IMR-90 (cell line): ENCODE measurements at places on chromosomes 1 and 21. TPM values are rescaled to one million over a fixed set of nuclear protein-coding genes. Genes with fewer than 3 reads are reported as not detected.

The ZYG11A gene
- 0.49 and 0.63 TPM in 2 replicates for polyA plus RNA-seq

The SRSF10 gene
- 76.2 and 90.1 TPM in 2 replicates for polyA plus RNA-seq

The PSMA5 gene
- polyA plus RNA-seq, result 107 TPM in 2 replicates

The PALMD gene
- 0.34 and 0.51 TPM in 2 replicates for polyA plus RNA-seq

The DCDC2B gene
- not detected in 2 replicates for polyA plus RNA-seq

The RAB13 gene
- 207 and 249 TPM in 2 replicates for polyA plus RNA-seq

The VSIG8 gene
- not detected in 2 replicates for polyA plus RNA-seq

The TAF1A gene
- 2.4 and 3.8 TPM in 2 replicates for polyA plus RNA-seq

The C1orf50 gene
- polyA plus RNA-seq, result 4.7 and 6.0 TPM in 2 replicates

The TRAF3IP3 gene
- 0.06 and 0.12 TPM in 2 replicates for polyA plus RNA-seq

The CITED4 gene
- polyA plus RNA-seq, result 1.6 and 2.2 TPM in 2 replicates

The MX2 gene
- polyA plus RNA-seq, result 0.43 and 0.53 TPM in 2 replicates

The RCC1 gene
- 28.7 and 33.2 TPM in 2 replicates for polyA plus RNA-seq

The FCMR gene
- 0.09 and 0.29 TPM in 2 replicates for polyA plus RNA-seq

The DMRTA2 gene
- polyA plus RNA-seq, result 0.02 TPM in 1 of 2 replicates, not detected in the other

The NTMT2 gene
- polyA plus RNA-seq, result not detected in 2 replicates

The SAMD11 gene
- polyA plus RNA-seq, result 22.9 and 31.9 TPM in 2 replicates

The SEMA4A gene
- 0.86 and 1.4 TPM in 2 replicates for polyA plus RNA-seq

The LHX8 gene
- polyA plus RNA-seq, result not detected in 2 replicates

The RCSD1 gene
- polyA plus RNA-seq, result 0.03 TPM in 1 of 2 replicates, not detected in the other

The NR5A2 gene
- polyA plus RNA-seq, result 0.03 TPM in 2 replicates

- no peak for DNase-seq
Measured at GRCh38 chr1:94970783-94971182, 43.9 kb upstream of the CNN3 start.

- DNase-seq, result no peak
Measured at GRCh38 chr1:230328342-230329015, 97.7 kb downstream of the PGBD5 start.

- DNase-seq, result no peak
Measured at GRCh38 chr1:86699186-86699585, 5.2 kb upstream of the SH3GLB1 start.

GRCh38 chr1:10564063-10564462 lies 89.3 kb downstream of the PEX14 start:
- no peak for DNase-seq

GRCh38 chr21:46041183-46041582 lies 56.7 kb upstream of the COL6A2 start:
- DNase-seq, result no peak

GRCh38 chr1:89069951-89070350 lies 4.9 kb upstream of the GBP1 start:
- no peak for DNase-seq

DNA sequence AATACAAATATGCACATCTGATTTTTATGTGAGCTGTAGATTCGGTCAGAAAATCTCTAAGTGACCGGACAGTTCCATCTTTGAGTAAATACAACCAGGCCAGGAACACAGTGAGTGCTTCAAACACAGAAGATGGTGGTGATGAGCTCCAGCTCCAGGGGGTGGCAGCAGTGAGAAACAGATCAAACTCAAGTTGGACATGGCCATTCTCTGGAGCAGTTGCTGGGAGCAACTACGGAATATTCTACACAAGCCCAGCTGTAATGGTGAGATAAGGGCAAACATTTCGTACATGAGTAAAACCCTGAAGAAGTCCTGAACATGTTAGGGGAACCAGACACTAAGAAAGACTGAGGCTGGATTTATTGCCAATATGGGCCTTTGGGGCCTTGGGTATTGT lies 100.7 kb downstream of the BARHL2 start:
- DNase-seq, result no peak

DNA sequence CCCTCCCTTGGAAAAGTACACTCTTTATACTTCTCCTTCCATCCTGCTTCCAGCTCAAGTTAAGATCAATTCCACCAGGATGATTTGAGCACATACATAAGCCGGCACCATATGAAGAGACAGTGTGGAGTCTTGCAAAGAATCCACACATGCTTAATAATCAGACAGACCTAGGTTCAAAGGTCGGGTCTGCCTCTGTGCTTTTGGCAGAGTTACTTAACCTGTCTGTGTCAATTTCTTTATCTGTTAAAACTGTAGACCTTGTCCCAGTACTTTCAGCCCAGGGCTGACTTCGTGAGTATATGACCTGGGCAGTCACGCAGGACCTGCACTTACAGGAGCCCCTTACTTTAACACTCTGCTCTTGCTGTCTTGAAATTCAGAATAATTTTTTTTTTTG lies 30.2 kb upstream of the BECN2 start:
- DNase-seq, result no peak

DNA sequence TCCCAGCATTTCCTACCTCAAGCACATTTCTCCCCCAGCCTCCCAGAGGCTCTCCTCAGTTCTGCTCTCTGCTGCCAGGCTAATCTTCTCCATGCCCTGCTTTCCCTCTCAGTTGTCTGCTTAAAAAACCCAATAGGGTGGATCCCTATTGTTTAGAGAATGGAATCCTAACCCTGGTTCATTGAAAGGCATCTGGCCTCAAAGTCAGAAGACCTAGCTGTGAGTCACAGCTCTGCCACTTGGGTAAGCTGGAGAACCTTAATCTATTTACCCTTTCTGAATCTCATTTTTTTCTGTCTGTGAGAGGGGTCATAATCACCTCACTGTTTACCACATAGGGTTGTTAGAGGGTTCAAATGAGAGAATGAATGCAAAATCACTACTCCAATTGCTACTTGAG lies 12.5 kb upstream of the MYOC start:
- no peak for DNase-seq

- no peak for DNase-seq
Measured at GRCh38 chr1:232830661-232831060, 25.4 kb downstream of the MAP10 start.

DNA sequence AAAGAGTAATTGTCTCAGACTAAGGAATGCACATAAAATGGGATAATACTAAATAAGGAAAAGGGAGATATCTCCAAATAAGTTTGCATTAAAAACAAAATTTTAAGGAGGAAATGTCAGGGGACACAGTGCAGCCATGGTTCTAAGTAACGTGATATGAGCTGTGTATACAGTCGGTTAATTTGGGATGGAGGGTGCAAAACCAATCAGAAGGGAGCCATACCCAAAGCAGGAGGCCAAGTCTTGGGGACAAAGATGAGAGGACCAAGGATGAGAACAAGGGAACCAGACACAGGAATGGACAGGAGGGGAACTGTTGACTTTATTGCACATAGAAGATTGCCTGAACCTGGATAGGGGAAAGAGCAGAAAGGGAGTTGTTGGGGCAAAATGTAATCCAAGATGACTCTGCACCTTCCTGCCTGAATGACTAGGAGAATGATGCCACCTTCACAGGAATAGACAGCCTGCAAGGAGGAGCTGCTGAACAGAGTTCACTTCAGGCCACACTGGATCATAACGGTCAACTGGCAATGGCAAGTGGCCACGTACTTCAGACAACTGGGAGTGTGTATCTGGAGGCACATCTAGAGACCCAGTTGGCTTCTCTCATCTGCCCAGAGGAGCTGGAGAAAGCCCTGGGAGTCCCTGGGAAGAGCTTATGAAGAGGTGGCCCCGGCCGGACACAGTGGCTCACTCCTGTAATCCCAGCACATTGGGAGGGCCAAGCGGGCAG lies 22.0 kb upstream of the BOLA1 start:
- DNase-seq, result no peak

DNA sequence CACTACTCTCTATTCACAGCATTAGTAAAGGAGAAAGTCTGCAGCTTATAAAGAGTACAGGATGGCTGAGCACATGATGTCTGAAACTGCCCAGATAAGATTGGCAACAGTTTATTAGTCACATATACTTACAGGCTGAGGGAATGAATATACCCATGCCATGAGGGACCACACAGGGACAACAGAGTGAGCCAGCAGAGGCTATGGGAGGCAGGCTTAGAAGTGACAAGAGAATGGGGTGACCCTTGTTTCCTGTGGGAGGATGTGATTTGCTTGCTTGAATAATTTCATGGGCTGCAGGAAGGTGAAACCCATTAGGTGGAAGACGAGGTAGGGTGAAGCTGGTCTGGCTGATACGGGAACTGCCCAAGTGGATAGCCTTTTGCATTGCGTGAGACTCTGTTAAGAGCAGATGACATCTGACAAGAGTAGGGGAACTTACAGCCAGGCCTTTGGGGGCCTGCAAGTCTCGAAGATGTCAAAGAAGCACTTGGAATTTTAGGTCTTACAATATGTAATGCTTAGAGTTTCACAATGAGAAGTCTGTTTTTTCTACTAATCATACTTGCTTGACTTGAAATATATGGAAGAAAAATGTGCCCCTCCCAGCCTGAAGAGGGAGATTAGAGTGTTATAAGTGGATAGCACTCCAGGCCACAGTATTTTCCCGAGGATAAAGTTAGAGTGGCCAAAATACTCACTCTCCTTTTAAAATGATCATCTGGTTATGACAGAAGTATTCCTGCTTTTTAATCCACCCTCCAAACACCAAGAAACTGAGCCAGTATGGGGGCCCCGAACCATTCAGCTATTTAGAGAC lies 34.6 kb upstream of the TNFSF4 start:
- DNase-seq, result no peak

GRCh38 chr1:115031595-115031994 lies 2.0 kb downstream of the TSHB start:
- no peak for DNase-seq

GRCh38 chr1:117110774-117111173 lies 10.8 kb downstream of the TRIM45 start:
- peak; percentile 47 for DNase-seq

DNA sequence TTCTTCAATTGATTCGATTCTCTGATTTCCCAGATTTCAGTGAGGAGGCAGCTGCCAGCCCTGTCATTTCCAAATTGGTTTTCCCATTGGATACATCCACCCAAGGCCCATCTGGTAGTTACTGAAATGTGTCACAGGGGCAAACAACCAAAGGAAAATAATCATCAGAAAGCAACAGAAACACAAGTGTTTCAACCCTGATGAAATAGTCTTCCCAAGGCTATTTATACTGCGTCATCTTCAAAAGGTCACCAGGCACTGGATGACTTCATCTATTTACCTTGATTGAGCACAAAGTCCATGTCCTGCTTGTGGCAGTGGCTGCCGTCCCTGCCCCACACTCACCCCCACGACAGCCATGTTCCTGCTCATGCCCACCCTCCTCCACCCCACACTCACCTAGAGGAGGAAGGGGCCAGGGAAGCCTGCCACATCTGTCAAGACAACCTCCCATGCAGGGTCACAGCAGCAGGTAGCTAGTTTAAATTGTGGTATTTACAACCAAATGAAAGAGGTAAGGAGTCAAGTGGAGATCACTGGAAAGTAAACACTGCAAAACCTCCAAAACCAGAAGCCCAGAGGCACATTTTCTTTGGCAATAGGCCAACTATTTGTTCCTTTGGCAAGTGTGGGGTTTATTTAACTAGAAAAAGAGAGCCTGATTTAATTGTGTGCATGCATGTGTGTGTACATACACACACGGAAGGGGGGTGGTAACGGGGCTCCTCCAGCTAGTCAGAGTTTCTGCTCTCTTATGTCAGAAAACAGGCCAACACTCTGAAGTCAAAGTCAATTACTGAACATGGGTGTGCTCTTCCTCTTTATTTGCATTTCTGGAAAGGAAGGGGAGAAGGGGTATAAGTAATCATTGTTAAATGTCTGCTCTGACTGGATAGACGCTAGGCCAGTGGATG lies 49.5 kb upstream of the RAB4A start:
- DNase-seq, result peak; percentile 36

DNA sequence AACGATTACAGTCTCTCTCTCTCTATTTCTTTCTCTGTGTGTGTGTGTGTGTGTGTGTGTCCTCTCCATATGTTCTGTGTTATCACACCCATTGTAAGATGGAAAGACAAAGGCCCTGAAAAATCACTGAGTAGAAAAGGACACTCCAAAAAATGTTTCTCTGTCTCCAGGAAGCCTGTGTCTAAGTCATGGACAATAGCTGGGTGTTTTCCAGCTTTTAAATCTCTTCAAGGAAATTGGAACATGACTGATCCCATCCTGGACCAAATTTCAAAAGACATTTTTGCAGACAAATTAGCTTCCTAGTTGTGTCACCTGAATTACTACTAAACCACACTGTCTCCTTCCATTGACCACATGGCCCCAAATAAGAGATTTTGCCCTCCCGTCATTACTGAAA lies 31.0 kb upstream of the LMX1A start:
- no peak for DNase-seq

GRCh38 chr1:107704911-107705310 lies 260.1 kb downstream of the VAV3 start:
- peak; percentile 4 for DNase-seq

DNA sequence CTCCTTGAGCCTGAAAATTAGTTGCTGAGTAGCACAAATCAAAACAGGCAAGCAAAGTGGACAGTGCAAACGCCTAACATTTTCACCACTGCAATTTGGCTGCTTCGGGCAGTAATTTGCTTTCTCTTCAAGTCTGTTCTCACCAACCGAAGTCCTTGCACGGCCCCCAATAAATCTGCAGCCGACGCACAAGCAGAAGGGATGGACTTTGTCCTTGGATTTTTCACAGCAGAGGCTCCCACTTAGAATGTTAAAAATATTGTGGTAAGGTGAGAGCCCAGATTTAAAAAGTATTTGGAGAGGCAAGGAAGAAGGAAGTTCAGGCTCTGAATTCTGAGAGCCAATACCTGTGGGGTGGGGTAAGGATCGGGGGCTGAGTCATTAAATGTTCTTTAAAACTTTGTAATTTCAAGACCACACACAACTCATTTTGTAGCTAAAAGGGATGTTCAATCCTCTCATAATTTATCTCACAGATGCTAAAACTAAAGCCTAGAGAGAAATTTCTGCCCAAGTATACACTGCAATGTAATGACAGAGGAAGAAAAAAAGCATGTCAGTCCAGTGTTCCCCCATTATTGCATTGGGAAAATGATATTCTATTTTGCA lies 6.2 kb downstream of the CD247 start:
- DNase-seq, result no peak

GRCh38 chr1:44625348-44625747 lies 48.9 kb downstream of the TMEM53 start:
- DNase-seq, result no peak

DNA sequence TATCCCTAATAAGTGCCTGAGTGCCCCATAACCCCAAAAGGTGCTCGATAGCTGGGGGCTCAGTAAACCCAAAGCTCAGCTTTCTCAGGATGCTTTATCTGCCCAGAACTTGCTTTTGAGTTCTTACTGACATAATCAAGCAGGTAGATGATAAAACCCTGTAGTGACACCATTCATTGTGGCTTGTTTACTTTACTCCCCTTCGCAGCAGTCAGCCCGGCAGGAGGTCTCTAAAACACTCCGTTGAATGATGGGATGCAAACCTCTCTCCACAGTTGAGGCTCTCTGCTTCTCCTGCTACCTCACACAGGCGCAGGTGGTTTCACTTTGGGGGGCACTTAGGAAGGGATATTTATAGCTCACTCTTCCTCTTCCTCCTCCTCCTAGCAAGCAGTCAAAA lies 349.4 kb downstream of the HLX start:
- DNase-seq, result no peak

- DNase-seq, result no peak
Measured at GRCh38 chr1:54292002-54292911, 92.3 kb downstream of the MRPL37 start.

GRCh38 chr1:25524568-25525360 lies 18.6 kb upstream of the LDLRAP1 start:
- DNase-seq, result no peak
